ENCODE measurements at places on chromosomes 16 and 17. TPM values are rescaled to one million over a fixed set of nuclear protein-coding genes. Genes with fewer than 3 reads are reported as not detected.

GRCh38 chr16:4649744-4650442 lies 25.3 kb downstream of the MGRN1 start:
- DNase-seq = no peak

DNA sequence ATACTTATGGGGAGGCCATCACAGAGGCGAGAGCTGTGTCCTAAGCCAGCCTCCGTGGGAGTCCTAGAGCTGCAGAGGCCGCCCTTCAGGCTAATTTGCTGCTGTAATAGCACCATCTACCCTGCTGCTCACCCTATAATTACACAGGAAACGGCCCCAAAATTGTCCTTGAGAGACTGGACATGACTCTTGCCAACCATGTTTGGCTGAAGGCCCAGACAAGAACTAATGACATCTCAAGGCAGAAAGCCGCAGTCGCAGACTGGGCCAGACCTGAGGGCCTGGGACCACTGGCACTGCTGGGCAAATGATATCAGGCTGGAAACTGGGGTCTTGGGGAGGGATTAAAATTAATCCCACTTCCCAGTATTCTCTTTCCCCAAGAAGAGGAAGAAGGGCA lies 24.1 kb downstream of the PSMD7 start:
- no peak for DNase-seq

CYGB gene
- polyA plus RNA-seq = 0.85 TPM

MILR1 gene
- polyA plus RNA-seq = not detected

CEP295NL gene
- not detected for polyA plus RNA-seq

- no peak for DNase-seq
Measured at GRCh38 chr16:23724096-23724784, 11.2 kb upstream of the ERN2 start.

DNA sequence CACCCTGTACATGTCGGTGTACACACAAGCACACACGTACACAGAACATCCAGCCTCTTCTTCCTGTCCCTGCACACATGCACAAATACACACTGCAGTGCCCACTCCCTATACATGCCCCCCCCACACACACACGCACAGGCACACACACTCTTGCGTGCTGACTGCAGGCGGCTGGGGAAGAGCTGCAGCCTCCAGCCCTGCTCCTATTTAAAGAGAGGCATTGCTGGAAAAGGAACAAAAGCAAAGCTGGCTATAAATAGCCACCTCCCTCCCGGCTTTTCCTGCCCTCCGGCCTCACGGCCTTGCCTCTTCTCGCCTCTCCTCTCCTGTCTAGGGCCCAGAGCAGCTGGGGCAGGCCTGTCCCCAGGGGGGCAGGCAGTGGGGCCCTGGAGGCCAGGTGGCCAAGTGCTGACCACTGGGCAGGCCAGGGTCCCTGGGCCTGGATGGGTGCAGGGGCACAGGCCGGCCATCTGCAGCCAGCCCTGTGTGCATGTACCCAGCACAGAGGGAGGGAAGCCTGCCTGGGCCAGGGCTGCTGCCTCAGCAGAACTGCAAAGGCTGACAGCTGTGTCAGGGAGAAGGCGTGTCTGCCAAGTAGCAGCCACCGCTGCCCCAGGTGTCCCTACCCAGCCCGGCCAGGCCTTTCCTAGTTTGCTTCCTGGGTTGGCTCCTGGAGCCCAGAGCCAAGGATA lies 25.4 kb downstream of the RTN4RL1 start:
- peak; percentile 46 for DNase-seq

GRCh38 chr17:39804839-39805238 lies 59.3 kb downstream of the IKZF3 start:
- DNase-seq = no peak

DNA sequence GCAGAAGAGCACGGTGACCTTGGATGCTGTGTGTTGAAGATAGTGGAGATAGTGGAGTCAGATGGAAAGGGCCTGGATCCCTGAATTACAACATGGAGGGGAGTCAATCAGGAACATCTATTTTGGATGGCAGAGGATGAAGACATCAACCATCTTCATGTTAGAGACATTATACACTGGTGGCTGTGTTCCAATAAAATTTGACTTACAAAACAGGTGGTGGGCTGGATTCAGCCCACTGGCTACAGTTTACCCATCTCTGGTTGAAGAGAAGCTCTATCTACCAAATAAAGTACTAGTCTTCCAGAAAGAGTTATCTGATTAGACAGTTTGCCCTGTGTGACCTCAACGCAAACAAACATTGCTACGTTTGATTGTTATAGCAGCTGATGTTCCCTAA lies 247.2 kb downstream of the XYLT1 start:
- no peak for DNase-seq

DNA sequence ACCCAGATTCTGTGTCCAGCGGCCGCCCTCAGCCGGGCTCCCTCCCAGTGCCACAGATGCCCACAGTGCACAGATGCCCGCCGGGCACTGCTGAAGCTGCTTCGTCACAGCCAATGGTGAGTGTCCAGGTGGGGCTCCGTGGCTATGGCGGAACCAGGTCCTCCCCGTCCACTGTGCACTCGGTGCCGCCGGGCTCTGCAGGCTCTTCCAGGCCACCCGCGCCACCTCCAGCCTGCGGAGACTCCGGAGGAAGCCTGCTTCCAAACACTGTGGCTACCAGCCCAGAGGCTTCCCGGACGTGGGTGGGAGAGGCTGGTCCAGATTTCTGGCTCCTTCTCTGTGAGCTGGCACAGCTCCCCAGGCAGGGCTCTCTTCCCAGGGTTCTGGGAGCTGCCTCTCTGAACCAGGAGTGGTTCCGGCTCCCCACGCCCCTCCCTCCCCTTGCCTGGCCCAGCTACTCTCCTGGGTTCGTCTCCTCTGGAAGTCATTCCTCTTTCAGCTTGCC lies 2.8 kb upstream of the PYCR1 start:
- DNase-seq = no peak

GRCh38 chr16:53689636-53690035 lies 14.0 kb downstream of the RPGRIP1L start:
- DNase-seq = no peak

- DNase-seq = no peak
Measured at GRCh38 chr16:67543036-67543435, 14.4 kb downstream of the RIPOR1 start.

SHBG gene
- polyA plus RNA-seq = 0.90 TPM

- DNase-seq = no peak
Measured at GRCh38 chr17:855569-855968, 73.4 kb downstream of the MRM3 start.

CHP2 gene
- 2.3 TPM for polyA plus RNA-seq

GRCh38 chr16:20610211-20610891 lies 34.2 kb upstream of the ACSM2B start:
- no peak for DNase-seq

- DNase-seq = peak; percentile 54
Measured at GRCh38 chr17:36812762-36813161, 124.5 kb upstream of the LHX1 start.

HBA2 gene
- polyA plus RNA-seq = 11.7 TPM

DNA sequence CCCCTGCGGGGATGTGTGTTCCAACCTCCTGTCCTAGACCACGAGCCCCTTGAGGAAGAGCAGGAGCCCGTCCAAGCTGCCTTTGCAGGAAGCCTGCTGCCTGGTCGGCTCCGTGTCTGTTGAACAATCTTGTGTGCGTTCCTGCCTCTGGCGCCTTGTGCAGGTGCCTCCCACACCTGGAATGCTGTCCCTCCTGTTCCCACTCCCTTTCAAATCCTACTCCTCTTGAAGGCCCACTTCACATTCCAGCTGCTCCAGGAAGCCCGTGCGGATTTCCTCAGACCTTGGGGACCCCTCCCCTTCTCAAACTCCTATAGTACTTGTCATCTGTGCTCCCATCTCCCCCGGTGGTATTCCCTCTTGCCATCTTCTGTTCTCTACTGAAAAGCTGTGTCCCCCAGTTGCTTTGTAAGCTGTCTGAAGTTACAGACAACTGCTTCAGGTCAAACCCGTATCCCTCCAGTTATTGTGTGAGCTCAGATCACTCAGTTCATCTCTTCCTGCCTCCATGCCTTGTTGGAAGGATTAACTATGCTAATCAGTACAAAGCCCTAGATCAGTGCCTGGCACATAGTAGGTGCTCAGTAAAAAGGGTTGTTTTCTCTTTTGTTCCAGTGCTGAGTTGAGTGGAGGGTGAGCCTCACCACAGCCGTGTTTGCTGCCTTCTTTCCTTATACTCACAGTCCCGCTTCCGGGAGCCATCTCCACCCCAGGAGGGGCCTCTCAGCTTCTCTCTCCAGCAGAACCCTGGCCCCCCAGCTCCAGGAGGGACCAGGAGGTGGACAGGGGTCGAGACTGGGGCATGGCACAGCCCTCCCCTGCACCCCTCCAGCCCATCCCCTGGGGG lies 241.8 kb upstream of the CIBAR2 start:
- DNase-seq = no peak

DNA sequence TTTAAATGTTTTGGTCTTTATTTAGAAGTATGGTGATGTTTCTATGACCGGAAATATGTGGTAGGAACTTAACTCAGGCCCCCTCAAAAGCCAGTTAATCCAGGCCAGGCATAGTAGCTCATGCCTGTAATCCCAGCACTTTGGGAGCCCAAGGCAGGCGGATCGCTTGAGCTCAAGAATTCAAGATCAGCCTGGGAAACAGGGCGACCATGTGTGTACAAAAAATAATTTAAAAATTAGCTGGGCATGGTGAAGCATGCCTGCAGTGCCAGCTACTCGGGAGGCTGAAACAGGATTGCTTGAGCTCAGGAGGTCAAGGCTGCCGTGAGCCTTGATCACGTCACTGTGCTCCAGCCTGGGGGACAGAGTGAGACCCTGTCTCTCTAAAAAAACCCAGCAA lies 10.3 kb downstream of the RSL1D1 start:
- no peak for DNase-seq

TPSAB1 gene
- not detected for polyA plus RNA-seq

GRCh38 chr17:38768417-38768816 lies 15.9 kb downstream of the PSMB3 start:
- no peak for DNase-seq

DNA sequence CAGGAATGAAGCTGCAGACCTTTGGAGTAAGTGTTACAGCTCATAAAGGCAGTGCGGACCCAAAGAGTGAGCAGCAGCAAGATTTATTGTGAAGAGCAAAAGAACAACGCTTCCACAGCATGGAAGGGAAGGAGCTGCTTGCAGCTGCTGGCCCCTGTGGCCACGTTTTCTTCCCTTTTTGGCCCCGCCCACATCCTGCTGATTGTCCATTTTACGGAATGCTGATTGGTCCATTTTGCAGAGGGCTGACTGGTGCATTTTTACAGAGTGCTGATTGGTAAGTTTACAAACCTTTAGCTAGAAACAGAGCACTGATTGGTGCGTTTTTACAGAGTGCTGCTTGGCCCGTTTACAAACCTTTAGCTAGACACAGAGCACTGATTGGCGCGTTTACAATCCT lies 841.5 kb downstream of the CDH11 start:
- no peak for DNase-seq

GRCh38 chr16:67517661-67518423 lies 10.8 kb upstream of the RIPOR1 start:
- DNase-seq = no peak

HSD17B1 gene
- 1.8 TPM for polyA plus RNA-seq

DNA sequence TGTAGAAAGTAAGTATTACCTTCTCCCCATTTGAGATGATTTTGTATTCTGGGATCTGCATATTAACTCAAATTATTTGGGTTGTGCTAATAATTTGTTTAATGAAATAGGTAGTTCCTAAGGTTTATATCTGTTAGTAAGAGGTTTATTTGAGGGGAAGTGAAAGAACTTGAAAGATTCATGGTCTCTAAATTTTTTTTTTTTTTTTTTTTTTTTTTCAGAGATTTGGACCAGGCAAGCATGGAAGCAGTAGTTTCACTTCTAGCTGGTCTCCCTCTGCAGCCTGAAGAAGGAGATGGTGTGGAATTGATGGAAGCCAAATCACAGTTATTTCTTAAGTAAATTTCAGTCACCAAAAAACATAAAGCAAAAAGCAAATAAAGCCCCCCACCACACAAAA lies 65.2 kb downstream of the OMG start:
- DNase-seq = no peak

All from GM23338 (cell line).